HL-60 (cell line): ENCODE measurements at places on chromosomes 7 and 10.

- DNase-seq: no peak
These were observed 11.0 kb downstream of the TMEM140 start for GRCh38 chr7:135158874-135159273.

- peak; percentile 26 for DNase-seq
These were observed 720 bp upstream of the RFC2 start for GRCh38 chr7:74254858-74255379.

DNA sequence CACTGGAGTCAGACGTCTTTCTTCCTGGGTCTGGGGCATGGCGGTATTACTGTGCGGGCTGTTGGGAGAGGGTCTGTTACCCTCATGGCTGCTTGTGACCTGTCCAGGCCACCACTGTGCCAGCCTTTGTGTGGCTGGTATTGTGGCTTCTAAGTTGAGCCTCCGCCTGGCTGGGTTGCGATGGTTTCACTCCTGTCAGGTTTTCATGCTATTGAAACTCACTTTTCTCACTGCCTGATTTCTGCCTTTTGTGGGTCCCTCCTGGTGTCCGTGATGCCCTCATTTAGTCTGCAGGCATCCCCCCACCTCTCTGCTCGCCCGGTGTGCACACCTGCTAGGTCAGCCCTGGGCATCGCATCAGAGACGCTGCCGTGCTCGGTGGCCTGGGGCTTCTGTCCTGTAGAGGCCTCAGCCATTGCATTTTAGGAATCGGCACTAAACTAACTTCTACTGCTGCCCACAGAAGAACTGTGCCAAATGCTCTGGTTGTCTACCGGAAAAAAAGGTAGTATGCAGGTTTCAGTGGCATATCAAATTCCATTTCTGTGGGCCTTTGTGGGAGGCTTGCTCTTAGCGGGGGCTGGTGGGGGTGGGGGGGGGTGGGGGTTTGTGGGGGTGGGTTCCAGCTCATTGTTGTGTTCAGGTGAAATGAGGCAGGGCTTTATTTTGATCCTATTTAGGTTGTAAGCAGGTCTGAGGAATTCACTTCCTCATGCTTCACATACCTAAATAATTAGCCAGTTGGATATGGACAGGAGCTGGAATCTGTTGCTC lies 64.3 kb downstream of the MGMT start:
- DNase-seq: no peak

GRCh38 chr7:1474736-1475135 lies 15.5 kb upstream of the MICALL2 start:
- no peak for DNase-seq

DNA sequence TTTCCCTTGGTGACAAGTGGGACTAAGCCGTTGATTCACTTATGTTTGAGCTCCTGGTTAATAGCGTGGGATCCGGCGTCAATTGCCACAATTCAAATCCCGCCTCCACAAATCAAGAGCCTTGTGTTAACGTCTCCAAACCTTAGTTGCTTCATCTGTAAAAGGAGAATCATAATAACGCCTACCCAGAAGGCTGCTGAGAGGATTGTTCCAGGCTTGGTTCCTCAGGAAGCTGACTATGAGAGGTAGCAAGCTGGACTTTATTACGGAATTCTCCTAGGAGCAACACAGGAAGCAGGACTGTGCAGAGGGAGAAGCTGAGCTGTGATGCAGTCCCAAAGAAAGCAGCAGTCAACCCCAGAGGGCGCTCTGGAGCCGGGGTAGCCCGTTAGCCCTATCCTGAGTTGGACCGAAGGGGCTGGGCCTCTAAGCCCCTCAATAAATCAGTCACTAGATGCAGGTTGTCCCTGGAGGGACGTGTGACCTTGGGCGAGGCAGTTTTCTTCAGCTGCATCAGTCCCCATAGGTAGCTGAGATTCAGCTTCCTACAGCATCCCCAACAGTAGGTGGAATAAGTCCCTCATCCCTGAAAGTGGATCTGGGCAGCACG lies 6.9 kb upstream of the BAG3 start:
- DNase-seq: no peak

DNA sequence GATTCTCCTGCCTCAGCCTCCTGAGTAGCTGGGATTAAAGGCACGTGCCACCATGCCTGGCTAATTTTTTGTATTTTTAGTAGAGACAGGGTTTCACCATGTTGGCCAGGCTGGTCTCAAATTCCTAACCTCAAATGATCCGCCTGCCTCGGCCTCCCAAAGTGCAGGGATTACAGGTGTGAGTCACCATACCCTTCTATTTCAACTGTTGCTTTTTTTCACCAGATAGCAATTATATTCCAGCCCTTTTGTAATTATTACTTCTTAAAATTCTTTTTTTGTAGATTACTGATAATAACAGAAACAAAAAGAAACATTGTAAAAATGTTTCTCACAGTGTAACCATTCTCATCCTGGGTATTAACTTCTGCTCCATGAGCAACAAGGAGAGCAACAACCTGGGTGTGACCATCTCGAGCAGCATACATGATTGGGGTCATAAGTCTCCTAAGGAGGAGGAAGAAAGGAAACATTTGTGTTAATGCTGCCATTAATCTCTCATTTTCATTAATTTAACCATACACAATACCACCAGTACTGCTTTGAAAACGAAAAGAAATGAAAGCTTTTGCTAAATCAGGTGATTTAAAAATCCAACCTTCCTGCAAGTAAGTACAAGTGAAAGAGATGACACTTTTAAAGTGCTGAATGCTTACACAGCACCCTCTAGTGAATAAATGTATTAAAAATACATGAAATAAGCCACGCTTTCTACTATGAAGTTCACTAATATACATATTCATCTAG lies 41.8 kb downstream of the ASZ1 start:
- DNase-seq: no peak

DNA sequence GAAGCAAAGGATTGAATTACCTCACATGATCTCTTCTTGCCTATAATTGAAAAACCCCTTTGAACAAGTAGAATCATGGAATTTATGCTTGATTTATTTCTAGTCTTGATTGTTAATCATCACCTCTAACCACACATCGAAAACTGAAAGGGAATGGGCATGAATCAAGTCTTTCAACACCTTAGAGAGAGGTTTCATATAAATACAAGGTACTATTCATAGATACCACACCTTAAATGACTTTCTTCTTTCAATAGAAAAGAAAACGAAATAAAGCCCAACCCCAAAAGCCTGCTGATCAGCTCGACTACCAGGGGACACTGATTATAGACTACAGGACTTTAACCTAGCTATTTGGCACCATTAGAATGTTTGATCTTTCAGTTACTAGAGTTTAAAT lies 128.6 kb upstream of the PTPRZ1 start:
- DNase-seq: no peak

DNA sequence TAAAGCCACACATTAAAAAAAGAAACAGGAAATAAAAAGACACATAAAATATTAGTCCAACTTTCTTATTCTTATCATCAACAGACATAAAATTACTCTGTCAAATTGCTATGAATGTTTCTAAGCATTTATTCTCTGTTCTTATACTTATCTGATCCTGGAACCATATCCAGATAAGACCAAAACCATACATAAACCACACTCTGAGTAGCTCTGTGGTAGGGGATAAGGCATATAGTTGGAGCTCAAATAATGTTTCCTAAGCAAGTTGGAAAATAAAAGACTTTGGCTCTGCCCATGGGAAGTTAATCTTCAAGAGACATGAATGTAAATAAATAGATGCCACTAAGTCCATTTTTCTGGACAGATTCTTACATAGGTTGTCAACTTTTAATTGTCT lies 103.1 kb upstream of the PLXDC2 start:
- no peak for DNase-seq

DNA sequence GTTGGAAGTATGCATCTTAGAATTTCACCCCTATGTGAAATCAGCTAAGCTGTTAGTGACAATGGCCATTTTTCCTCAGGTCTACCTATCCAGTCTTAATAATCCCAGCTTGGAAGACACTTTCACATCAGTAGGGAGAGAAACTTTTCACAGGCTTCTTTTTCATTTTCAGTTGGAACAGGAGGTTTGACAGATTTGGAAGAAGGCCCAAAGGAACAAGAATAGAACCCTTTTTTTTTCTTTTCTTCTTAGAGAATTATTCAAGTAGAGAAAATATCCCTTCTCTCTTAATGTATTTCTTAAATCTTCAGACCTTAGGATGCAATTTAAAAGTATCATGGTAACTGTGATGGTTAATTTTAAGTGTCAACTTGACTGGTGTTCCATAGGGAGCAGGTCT lies 410.5 kb upstream of the C7orf33 start:
- no peak for DNase-seq

DNA sequence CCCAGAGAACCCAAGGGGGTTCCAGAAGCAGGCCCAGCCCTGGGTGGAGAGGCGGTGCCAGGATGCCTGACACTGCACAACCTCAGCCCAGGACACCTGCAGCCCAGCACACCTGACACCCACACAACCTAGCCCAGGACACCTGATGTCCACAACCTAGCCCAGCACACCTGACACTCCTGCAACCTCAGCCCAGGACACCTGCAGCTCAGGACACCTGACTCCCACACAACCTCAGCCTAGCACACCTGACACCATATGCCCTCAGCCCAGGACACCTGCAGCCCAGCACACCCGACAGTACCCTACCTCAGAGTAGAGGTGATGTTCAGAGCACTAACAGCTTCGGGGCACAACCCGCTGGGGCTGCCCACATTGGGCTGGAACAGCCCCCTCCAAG lies 87.3 kb downstream of the PAXIP1 start:
- no peak for DNase-seq
